Fibroblast of skin of right quadriceps (primary cell): ENCODE measurements at places on chromosomes 2 and 18.

GRCh38 chr2:46470114-46470628 is 9.2 kb upstream of the TMEM247 start:
- DNase-seq, result no peak

DNA sequence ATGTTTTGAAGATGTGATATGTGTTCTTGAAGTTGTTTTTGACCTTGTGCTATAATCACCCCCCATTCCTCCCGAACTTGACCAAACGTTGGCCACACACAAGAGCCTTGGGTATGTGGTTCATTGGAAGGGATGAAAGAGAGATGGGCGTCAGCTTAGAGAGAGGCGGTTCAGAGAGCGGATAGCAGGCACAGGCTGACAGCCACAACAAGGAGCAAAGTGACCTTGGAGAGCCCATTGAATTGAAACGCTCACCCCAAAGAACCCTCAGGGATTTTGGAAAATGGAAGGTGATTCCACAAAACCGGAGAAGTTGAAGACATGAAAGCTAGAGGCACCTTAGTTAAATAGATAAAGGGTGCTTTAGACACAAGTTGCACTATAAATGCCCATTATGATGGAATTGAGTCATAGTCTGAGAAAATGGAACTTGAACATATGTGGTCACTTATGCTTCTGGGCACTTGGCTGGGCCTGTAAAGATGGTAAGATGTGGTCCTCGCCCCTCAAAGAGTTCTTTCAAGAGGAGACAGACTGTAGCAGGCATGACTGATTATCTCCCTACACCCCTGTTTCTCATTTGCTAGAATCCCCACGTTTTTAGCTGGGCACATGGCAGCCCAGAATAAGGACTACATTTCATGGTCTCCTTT is 188.5 kb upstream of the HAAO start:
- no peak for DNase-seq

DNA sequence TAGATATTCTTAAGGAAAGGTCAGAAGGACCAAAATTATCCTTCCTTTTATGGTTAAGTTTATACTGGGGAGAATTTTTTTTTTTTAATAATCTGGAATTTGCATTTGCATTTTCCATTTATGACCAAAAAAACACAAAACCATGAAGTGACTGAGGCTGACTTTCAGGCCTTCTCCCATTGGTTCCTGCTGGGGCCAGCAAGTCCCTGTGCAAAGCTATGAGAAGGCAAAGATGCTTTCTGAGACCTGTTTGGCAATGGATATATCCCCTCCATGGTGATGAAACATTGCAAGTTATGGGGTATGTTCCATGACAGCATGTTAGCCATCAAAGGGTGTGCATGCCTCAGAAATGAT is 60.8 kb downstream of the KIAA2012 start:
- DNase-seq, result peak; percentile 95

DNA sequence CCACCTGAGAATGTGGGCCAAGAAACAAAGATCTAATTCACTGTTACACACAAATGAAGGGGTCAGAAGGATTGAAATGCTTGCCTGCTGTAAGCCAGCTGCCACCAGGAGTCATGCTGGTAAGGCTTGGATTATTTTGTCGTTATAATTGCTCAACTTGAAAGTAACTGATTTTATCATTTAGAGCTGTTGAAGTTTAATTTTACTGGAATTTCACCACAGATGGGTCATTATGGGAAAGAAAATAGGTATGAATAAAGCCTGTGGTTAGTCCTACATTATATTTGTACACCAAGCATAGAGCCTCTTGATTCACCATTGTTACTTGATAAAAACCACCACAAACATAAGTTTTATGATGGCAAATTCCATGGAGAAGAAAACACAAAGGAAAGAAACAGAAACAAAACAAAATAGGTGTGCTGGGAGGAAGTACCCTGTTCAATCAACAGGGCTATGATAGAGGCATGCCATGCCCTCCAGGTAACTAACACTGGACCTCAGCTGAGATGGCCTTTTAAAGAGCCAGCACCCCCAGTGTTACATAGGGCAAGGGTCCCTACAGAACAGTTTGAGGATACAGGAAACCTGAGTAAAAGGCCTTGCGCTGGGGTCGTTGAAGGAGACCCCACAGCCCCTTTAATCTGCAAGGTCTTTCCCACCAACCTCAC is 3.0 kb downstream of the CLEC4F start:
- DNase-seq, result no peak

DNA sequence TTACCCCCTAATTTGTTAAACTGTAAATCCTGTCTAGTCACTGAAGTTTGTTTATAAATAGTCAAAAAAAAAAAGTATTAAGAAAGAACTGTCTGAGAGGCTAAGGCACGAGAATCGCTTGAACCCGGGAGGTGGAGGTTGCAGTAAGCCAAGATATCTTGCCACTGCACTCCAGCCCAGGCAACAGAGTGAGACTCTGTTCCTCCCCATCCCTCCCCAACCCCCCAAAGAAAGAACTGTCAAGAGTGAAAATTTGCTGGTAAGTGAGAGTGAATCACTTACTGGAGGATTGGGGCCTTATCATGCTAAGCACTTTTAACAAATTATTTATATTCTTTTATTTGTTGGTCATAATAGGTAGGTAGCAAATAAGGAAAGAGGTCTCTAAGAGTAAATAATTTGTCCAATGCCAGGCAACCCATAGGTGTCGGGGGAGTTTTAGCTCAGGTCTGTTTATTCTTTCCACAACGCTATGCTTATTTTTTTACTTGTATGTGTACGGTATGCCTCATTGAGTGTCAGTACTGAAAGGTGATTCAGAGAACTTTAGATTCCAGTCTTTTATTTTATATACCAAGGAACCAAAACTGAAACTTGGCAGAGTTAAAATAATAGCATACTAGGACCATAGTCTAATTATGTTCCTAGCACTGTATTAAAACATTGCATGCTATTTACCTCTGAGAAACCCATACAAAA is 2.5 kb downstream of the TAF4B start:
- DNase-seq, result no peak

GRCh38 chr2:157172239-157172638 is 85.3 kb upstream of the GALNT5 start:
- peak; percentile 23 for DNase-seq
